ENCODE measurements at places on chromosomes 12 and 14. TPM values are rescaled to one million over a fixed set of nuclear protein-coding genes. Genes with fewer than 3 reads are reported as not detected.

GRCh38 chr14:22410497-22410896 lies 178.5 kb downstream of the DAD1 start:
- ATAC-seq, result no peak

TAS2R46 gene
- total RNA-seq, result not detected

SIX1 gene
- 0.42 TPM for total RNA-seq

CLBA1 gene
- total RNA-seq, result 7.0 TPM

ESR2 gene
- total RNA-seq, result 2.5 TPM
